ENCODE measurements at places on chromosomes 7 and 10. TPM values are rescaled to one million over a fixed set of nuclear protein-coding genes. Genes with fewer than 3 reads are reported as not detected.
A peak's percentile ranks its signal among the peaks of the same experiment; 100 is the strongest.

NRAP gene
- under 0.01 TPM for total RNA-seq

DNA sequence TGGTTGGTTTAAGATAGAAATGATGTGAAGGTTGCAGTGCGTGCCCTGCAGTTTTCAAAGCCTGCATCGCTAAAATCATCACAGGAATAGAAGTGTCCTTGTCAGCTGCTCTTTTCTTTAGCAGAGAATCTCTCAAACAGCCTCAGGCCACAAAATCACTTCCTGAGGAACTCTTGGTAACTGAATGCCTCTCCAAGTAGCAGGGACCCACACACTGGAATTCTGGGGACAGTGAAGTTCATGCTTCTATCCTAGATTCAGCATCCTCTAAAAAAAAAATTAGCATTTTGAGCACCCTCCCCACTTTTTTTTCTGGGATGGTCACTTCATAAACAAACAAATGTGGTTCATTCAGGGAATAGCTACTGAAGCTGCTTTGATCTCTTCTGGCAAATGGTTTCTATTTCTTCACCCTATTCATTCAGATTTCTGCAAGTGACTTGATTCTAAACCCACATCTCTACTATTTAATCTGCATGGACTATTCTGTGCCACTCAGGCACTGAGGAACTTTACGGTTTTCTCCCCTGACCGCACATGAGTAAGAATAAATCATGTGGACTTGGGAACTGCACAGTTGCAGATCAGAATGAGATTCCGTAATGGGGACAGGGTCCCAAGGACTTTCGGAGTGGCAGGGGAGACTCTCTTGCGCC is 306.9 kb downstream of the FRMD4A start:
- no peak for DNase-seq

- DNase-seq, result peak; percentile 84
These were observed 287.2 kb upstream of the MKLN1 start for GRCh38 chr7:131040467-131040932.

DNA sequence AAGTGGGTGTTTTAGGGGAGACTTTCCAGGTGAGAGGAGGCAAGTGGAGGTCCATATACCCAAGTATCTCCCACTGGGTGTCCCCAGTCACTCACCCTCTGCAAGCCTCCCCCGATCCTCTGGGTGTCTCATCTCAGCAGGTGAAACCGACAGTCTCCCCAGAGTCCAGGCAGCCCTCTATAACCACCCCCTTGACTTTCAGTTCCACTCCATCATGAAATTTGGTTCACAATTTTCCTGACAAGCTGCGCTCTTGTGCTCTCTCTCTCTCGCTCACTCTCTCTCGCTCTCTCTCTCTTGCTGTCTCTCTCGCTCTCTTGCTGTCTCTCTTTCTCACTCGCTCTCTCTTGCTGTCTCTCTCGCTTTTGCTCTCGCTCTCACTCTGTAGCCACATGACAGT is 8.1 kb upstream of the RABGEF1 start:
- no peak for DNase-seq

DNA sequence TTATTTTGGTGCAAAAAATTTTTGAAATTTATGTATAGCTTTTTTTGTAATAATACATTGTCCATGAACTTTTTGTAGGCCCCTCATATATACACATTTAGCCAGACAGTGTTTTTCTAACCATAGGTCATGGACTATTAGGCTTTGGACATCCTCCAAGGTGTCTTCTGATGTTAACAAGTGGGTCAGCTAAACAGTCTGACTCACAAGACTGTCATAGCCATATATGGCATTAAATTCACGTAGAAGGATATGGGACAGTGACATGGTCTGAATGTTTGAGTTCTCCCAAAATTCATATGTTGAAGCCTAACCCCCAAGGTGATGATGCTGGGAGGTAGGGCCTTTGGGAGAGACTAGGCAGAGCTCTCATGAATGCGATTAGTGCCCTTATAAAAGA is 14.0 kb upstream of the NUB1 start:
- DNase-seq, result no peak
